ENCODE measurements at places on chromosomes 16 and 17.

GRCh38 chr17:72970797-72971196 is 121.7 kb downstream of the SLC39A11 start:
- DNase-seq, result no peak

DNA sequence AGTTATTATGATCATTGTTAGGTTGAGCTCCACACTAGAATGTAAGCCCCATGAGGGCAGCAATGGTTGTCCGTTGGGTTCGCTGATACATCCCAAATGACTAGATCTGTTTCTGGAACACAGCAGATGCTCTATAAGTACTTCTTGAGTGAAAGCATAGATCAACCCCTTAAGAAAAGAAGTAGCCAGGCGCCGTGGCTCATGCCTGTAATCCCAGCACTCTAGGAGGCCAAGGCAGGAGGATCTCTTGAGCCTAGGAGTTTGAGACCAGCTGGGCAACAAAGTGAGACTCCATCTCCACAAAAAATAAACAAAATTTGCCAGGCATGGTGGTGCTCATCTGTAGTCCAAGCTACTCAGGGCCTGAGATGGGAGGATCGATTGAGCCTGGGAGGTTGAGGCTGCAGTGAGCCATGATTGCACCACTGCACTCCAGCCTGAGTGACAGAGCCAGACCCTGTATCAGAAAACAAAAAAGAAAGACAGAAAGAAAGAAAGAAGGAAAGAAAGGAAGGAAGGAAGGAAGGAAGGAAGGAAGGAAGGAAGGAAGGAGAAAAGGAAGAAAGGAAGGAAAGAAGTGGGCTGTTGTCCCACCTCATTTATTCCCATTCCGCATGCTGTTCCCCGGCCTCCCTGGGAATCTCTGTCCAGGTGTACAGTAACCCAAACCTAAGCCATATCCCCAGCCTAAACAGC is 54.4 kb upstream of the RPL38 start:
- no peak for DNase-seq

DNA sequence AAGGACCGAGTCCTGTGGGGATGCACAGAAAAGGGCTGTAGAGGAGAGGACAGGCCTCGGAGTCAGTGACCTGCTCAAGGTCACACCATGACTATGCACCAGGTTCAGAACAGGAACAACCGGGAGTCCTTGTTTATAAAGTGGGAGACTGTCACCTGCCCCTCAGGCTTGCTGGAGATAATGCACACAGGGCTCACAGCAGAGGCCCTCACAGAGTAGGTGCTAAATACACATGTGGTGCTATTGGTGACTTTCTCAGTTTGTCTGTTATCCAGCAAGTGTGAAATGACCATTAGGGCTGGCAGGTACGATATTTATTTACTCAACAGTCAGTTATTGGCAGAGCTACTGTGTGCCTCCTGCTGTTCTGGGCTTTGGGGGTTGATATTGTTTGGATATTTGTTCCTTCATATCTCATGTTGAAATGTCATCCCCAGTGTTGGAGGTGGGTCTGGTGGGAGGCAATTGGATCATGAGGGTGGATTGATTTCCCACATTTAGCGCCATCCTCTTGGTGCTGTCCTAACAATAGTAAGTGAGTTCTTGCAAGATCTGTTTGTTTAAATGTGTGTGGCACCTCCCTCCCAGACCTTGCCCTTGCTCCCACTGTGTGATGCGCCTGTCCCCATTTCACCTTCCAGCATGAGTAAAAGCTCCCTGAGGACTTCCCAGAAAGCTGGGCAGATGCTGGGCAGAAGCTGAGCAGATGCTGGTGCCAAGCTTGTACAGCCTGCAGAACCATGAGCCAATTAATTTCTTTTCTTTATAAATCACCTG is 162.1 kb upstream of the MPHOSPH6 start:
- DNase-seq, result no peak

GRCh38 chr17:57463103-57463885 is 207.0 kb downstream of the MSI2 start:
- no peak for DNase-seq

GRCh38 chr17:28402844-28403243 is 3.2 kb downstream of the SLC46A1 start:
- DNase-seq, result no peak

DNA sequence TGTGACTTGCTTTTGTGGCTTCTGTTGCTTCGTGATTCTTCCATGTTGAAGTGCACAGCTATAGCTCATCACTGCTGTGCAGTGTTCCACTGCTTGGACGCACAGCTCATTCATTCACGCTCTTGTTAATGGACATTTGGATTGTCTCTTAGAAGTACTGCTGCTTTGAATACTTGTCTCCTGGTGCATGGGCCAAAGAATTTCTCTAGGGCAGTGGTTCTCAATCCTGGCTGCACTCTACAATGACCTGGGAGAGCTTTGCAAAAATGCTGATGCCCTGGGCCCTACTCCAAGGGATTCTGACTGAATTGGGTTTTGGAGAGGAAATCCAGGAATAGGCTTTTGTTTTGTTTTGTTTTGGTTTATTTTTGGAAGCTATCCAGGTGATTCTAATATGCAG is 20.0 kb downstream of the CCL17 start:
- no peak for DNase-seq

DNA sequence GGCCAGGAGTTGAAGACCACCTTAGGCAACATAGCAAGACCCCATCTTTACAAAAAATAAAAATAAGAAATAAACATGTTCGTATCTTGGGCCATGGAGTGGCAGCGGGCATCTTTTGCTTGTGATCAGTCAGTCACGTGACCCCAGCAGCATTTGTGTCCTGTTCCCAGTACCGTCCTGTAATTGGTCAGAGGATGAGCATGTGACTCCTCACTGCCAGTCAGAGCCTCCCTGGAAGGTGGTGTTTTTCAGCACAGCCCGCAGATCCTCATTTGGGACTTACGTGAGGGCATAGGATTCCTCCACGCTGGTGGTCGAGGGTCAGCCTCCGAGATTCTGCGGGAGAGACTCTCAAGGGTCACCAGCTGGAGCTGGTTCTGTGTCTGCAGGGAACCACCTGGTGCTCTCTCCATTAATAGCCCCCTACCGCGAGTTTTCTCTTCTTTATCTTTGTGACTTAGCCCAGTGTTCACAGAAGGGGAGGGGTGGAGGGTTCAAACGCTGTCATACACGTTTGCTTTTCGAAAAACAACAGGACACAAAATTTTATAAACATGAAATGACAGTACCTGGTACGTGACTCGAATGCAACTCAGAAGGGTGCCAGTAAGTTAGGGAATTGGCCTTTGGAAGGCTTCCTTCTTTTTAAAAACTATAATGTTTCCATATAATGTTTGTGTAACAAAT is 17.2 kb downstream of the MRC2 start:
- DNase-seq, result no peak

DNA sequence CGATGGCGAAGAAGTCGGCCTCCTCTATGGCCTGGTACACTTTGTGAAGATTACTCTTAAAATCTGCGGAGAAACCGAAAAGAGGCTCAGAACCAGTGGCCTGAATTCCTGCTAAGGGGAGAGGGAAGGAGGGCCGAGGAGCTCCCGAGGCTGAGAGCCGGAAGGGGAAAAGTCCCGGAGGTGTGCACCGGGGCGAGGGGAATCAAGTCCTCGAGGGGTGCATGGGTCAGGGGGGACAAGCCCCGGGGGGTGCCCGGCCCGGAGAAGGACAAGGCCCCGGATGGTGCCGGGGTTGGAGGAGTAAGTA is 495 bp downstream of the PARN start:
- DNase-seq, result no peak

GRCh38 chr16:89199241-89200123 is 855 bp downstream of the SLC22A31 start:
- DNase-seq, result no peak

GRCh38 chr17:50364061-50364458 is 8.9 kb downstream of the MRPL27 start:
- DNase-seq, result no peak

- no peak for DNase-seq
Measured at GRCh38 chr16:23742766-23743165, 12.1 kb upstream of the CHP2 start.

DNA sequence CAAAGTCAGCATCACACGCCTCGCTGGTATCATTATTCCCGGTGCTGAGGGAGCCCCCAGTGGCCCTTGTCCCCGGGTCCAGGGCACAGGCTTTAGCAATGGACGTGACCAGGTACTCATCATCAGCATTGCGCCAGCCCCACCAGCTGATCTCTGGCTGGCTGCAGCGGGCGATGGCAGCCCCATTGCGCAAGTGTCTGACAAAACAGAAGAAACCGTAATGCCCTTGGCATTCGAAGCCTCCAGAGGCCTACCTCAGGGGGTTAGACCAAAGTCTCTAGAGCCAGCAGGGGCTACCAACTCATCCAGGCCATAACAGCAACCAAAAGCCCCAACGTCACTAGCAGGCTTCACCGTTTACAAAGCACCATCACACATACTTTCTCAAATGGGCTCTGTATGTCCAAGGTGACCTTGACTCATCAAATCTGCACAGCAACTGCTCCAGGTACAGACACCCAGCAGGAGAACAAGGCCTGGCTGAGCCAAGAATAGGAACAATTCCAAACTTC is 7.3 kb downstream of the MTMR4 start:
- no peak for DNase-seq

GRCh38 chr17:77196251-77196650 is 55.5 kb downstream of the SEC14L1 start:
- no peak for DNase-seq

GRCh38 chr17:557371-557770 is 157.3 kb downstream of the VPS53 start:
- DNase-seq, result no peak

- DNase-seq, result no peak
Measured at GRCh38 chr17:42188749-42189650, 3.7 kb upstream of the HCRT start.

DNA sequence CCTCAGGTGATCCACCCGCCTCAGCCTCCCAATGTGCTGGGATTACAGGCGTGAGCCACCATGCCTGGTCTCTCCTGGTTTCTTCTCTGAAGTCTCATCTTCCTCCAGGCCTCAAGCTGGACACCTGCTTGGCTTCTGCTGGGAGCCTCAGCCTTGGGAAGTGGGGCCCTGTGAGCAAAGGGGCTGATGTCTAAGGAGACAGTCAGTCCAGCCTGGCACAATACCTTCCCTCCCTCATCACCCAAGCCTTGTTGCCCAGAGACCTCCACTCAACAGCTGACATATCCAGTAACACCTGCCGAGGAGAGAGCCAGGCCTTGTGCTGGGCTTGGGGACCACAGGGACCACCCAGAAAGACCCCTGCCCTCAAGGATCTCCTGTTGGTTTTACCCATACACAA is 251.6 kb downstream of the GSG1L start:
- no peak for DNase-seq

DNA sequence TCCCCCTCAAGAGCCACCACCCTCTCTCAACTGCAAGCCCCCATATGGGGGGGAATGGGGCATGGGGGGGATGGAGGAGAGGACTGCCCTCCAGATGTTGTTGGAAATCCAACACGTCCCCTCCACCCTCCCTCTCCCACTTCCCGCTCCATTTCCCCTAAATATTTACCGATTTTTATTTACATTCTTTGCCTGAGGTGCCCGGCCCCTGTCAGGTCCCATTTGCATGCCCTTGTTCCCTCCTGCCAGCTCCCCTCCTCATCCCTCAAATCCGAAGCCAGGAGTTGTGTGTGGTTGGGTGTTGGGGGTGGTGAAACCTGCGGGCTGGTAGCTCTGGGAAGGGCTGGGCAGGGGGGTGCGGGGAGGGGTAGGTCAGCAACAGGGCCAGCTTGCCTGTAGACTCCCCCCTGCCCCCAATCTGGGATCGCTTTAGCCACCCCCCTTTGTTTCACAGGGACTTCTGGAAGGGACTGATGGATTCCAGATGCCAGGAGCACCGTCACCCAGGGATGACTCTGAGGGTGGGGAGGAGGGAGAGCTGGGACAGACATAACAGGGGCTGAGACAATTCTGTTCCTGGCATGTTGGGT is 39.7 kb upstream of the NGFR start:
- DNase-seq, result no peak

DNA sequence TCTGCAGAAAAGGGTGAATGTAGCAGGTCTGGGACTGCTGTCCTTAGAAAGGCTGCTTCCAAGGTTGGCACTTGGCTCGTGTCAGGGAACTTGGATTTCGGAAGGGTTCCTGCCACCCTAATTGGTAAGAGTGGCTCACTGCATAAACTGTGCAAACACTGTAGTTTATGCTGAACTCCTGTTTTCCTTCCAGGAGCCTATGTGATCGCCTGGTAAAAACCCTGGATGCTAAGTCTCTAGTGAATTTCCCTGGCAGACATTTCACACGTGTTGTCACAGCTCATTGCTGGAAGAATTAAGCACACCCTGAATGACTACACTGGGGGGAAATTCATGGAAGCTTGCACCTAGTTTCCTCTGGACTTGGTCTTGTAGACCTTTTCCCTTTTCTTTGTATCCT is 140.1 kb downstream of the SPECC1 start:
- no peak for DNase-seq

DNA sequence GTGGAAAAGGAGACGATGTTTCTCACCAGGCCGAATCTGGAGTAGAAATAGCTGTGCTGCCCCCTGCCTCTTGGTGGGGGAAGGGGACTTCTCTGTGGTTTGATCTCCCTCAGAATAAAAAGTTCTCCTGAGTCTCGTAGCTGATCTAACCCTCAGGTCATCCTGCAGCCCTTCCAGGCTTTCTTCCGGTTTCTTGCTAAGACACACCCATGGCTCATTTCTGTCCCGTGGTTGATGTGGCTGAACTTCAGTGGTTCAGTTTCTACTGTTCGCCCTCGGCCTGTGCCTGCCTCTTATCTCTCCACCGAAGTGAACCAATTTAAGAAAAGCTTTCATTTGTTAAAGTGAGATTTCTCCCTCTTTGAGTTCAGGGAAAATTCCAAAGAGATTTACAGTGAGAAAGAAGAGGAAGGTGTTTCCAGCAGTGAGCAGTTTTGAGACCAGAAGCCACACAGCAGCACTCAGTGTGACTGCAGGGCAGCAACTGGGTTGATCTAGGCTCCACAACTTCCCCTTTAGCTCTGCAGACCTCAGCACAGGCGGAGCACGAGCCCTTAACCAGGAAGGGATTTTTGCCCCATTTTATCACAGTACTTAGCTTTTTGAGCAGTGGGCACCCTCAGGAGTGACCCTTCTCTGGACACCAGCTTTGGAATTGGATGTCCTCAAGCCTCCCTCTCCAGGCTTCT is 34.9 kb upstream of the CACNG5 start:
- DNase-seq, result no peak

- no peak for DNase-seq
Measured at GRCh38 chr16:72856797-72857196, 191.1 kb downstream of the ZFHX3 start.

GRCh38 chr16:77977339-77977738 is 45.0 kb upstream of the CLEC3A start:
- no peak for DNase-seq

DNA sequence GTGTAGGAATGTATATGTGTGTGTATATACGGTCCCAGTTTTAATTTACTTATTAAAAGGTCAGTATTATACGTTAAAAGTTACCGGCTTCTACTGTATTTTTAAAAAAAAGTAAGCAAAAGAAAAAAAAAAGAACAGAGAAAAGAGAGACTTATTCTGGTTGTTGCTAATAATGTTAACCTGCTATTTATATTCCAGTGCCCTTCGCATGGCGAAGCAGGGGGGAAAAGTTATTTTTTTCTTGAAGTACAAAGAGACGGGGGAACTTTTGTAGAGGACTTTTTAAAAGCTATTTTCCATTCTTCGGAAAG is 1.6 kb downstream of the NOG start:
- no peak for DNase-seq

Data from naive thymus-derived CD8-positive, alpha-beta T cell (primary cell).